BE2C (cell line): ENCODE measurements at places on chromosomes 5 and 9.

- DNase-seq, result no peak
Measured at GRCh38 chr9:111037356-111037707, 938 bp downstream of the LPAR1 start.

- DNase-seq, result no peak
Measured at GRCh38 chr9:68532131-68532530, 8.6 kb downstream of the TMEM252 start.

DNA sequence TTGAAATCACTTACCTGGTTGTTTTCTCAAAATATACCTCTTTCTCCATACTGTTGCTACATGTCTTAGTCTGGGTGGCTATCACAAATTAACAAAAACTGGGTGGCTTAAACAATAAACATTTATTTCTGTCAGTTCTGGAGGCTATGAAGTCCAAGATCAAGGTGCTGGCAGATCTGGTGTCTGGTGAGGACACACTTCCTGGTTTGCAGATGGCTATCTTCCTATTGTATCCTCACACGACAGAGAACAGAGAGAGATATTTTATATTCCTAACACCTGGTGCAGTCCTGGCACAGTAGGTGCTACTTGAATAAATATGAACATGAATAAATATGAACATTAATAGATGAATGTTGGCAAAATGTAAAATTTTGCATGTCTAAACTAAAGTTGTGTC is 164.3 kb upstream of the ACOT12 start:
- no peak for DNase-seq

DNA sequence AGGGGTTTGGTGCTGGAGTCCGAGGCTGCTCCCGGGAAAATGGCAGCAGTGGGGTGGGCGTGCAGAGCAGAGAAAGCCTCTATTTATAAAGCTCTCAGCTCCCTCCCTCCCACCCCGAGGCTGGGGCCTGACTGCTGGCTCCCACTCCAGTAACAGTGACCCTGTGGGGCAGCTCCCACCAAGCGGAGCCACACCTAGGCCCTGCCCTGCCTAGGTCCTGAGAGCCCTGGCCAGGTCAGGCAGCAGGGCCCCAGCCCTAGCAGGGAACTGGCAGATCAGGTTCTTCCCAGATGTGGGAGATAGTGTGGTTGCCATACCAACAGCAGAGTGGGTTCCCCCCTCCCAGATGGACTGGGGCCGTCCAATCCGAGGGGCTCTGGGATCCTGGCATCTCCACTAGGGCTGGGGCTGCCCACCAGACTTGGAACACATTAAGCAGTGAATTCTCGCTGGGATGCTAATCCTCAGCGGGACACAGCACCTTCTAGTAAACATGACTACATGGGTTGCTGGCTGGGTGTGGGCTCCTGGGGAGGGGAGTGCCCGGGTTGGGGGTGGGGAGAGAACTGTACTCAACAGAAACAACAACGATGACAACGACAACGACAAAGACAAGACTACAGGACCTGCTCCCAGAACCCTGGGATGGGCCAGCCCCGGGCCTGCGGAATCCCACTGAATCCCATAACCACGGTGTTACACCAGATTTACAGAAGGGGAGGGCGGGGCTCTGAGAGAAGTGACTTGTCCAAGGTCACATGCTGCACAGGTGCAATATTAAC is 1.5 kb downstream of the SH3GLB2 start:
- peak; percentile 79 for DNase-seq

GRCh38 chr9:33136721-33137670 is 30.1 kb downstream of the B4GALT1 start:
- DNase-seq, result no peak

DNA sequence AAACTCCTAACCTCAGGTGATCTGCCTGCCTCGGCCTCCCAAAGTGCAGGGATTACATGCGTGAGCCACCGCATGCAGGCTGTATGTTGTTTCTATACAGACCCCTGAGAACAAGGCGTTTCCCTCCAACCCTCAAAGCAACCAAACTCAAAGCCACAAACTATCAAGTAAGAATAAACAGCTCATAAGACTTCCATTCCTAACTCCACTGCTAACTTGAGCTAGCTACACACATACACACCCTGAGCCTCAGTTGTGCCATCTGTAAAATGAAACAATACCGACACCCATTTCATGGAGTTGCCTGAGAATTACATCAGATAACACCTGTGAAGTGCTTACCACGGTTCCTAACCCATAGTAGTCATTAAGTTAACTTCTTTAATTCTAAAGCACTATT is 70.8 kb downstream of the SERINC5 start:
- no peak for DNase-seq
